ENCODE measurements at places on chromosomes 2 and 18. TPM values are rescaled to one million over a fixed set of nuclear protein-coding genes. Genes with fewer than 3 reads are reported as not detected.
A peak's percentile ranks its signal among the peaks of the same experiment; 100 is the strongest.

DNA sequence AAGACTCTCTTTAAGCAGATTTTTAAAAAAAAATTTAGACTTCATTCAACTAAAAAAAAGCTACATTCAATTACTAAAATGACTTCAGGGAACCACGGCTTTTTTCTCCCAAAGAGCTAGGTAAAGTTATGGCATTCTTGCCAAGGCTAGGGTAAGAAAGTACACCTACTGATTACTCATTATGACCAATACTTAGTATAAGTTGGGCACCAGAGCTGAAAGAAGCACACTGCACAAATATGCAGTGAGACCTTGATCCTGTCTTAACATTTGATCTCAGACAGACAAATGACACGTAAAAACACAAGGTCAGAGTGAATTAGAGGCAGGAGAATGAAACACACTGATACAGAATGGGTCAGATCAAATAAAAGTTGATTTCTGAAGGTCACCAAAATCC lies 88.7 kb downstream of the THADA start:
- no peak for DNase-seq

DNA sequence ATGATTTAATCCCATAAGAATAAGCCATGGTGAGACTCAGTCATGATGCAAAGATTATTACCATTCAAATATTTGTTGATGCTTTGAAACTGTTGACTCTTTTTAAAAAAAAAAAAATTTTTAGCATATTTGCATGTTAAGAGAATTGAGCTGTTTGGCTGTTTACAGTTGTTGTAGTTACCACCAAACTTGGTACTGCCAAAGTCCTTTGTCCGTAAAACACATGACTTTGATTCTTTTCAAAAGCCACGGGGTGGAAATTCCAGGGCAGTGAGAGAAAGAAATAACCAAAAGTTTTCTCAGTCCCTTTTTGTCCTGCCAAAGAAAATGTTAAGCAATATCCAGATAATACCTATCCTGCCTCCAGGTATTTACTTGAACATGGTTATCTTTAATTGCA lies 474.8 kb downstream of the METTL4 start:
- no peak for DNase-seq

- DNase-seq = no peak
These were observed 7.3 kb downstream of the CLHC1 start for GRCh38 chr2:55224761-55225261.

FAM228A gene
- 0.26 TPM for total RNA-seq

SLC30A3 gene
- 0.55 TPM for total RNA-seq

- peak; percentile 30 for DNase-seq
These were observed 35.4 kb downstream of the B4GALT6 start for GRCh38 chr18:31648966-31649429.

CCDC178 gene
- not detected for total RNA-seq

GRCh38 chr18:35106845-35107148 lies 65.6 kb downstream of the MAPRE2 start:
- no peak for DNase-seq

DNA sequence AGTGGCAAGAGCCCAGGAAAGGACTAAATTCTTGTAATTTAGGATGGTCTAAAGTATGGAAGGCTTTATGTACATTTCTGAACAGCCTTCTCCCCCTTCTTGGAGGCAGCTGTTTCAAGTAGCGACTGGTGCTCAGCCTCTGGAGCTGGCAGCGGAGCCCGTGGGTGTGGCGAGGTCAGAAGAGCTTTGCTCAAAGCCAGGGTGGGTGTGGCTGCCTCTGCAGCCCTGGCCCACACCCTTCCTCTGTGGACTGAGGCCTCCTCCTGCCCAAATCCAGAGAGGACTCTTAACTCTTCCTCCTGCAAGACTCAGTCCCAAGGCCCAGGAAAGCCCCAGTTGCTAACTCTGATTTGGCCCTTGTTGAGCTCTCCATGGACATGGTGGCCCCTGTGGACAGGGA lies 202.1 kb upstream of the REV1 start:
- no peak for DNase-seq

CLASP1 gene
- total RNA-seq = 51.5 TPM

GRCh38 chr2:172308253-172308935 lies 119.0 kb upstream of the ITGA6 start:
- DNase-seq = no peak

SLC66A3 gene
- 10.1 TPM for total RNA-seq

IL1R2 gene
- total RNA-seq = 10.5 TPM

EHBP1 gene
- 17.4 TPM for total RNA-seq

DNA sequence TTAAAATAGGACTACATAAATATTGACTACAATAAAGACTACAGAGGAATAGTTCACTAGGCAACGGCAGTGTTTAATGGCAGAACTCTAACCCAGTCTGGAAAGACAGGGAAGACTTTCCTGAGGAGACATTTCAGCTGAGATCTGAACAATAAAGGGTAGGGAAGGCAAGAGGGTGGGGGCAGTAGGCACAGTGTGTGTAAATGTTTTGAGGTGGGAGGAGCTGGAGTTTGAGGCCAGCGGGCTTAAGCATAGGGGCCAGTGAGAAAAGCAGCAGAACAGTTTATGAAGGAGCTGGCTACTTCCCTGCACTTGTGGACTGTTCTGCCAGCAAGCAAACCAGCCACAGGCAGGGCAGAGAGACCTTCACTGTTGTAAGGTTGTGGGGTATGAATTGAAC lies 76.6 kb upstream of the UGP2 start:
- DNase-seq = no peak

DNA sequence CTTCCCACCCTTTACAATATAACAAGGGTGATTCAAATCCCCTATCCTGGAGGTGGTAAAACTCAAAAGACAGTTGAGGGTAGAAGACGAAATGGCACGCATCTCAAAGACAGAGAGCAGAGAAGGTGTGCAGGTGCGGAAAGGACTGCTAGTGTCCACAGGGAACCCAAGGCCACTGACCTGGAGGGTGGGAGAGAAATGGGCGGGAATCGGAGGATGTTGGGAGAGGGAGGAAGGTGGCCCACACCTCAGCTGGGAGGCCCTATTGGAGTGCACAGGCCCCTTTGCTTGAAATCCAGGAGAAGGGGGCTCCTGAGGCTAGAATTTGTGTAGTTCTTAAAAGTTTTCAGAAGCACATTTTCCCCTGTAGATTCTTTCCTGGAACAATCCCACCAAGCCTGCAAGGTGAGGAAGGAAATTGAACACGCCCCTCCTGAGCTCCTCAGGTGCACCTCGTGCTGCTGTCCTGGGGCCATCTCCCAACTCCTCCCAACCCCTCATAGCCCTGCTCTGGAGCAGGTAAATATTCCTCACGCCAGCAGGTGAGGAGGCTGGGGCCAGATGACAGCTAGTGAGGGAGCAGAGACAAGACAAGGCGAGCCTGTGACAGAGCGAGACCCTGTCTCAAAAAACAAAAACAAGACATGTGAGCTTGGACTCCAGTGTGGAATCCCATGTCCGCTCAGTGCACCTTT lies 99.3 kb downstream of the MCFD2 start:
- no peak for DNase-seq

GBX2 gene
- not detected for total RNA-seq

LRP1B gene
- not detected for total RNA-seq

DNA sequence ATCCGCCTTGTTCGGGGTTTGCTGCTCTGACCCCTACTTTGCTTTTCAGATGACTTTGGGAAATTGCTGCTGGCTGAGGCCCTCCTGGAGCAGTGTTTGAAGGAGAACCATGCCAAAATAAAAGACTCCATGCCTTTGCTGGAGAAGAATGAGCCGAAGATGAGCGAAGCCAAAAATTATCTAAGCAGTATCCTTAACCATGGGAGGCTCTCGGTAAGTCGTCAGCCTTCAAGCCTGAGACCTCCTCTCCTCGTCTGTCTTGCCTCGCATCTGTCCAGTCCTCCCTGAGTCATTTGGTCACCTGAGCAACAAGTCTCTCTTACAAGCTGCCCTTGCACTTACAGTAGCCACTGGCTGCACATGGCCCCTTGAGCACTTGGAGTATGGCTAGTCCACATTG lies 34.7 kb upstream of the MCFD2 start:
- DNase-seq = no peak

UPP2 gene
- not detected for total RNA-seq

DNA sequence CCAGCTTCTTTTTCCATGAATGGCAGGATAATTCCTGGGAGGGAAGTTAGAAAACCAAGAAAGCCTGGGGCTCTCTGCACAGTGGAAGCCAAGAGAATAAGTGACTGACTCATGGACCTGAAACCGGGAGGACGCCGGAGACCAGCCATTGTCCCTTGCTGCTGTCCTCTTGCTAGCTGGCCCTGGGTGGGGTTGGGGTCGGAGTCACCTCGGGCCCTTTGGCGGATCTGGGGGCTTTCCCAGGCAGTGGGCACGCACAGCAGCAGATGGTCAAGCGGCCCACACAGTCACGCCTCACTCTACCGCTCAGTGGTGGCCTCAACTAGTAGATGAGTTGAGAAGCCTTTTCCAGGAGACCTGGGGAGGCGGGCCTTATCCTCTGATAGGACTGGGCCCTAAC lies 15.6 kb downstream of the EFHD1 start:
- DNase-seq = no peak

NEB gene
- 0.22 TPM for total RNA-seq

ABCG8 gene
- total RNA-seq = not detected

BMP10 gene
- total RNA-seq = not detected

DNA sequence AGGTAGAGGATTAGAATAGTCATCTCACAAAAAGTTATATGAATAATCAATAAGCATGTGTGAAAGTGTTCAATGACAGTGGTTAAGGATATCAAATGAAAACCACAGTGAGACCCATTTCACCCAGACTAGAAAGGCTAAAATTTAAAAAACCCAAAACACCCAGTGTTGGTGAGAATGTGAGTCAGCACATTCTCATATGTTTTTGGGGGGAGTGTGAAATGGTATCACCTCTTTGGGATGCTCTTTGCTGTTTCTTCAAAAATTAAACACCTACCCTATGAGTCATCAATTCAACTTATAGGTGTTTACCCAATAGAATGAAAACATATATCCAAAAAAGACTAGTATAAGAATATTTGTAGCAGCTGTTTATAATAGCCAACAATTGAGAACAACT lies 69.8 kb downstream of the MAP3K20 start:
- no peak for DNase-seq

- DNase-seq = no peak
These were observed 99.4 kb upstream of the TRIB2 start for GRCh38 chr2:12617366-12617765.

DNA sequence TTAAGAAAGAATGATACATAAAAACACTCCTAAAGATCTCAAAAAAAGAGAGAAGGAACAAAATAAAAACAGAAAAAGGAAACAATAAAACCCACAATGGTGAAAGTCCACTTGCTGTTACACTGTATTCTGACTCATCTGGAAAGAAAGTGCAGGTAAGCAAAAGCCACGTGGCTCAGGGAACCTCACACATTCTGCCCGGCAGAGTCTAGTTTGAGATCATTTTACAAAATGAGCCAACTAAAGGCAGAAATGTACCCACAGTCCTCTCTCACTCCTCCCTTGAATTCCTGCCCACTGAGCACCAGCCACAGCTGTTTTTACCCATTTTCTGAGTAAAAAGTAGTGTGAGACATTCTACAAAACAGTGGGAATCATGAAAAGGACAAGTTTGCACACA lies 10.0 kb downstream of the KCNH7 start:
- no peak for DNase-seq

DNA sequence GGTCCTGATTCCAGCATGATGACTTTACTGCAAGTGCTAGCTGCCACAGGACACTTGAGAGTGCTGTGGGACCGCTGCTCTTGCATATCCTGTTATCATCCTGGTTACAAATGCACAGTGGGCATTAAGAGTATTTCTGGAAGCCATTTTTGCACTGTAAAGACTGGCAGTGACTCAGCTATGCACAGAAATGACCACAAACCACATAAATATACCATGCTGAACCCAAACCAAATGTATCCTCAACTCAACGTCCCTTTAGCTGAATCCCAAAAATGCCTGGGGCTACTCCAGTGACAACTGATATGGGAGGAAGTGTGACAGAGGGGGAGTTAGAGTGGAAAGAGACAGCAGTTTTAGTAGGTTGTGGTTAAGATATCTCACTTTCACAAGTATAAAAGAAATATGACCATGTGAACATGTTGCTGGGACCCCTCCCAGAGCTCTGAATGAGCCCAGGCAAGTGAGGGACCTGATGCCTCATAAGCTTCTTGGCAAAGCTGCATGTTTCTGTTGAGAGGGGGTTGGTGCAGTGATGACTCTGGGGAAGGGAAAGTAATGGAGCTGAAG lies 37.3 kb downstream of the RHBDD1 start:
- DNase-seq = peak; percentile 22

ICA1L gene
- 5.1 TPM for total RNA-seq

- no peak for DNase-seq
These were observed 33.2 kb downstream of the FRZB start for GRCh38 chr2:182833084-182833854.

TUBA3E gene
- not detected for total RNA-seq

DNA sequence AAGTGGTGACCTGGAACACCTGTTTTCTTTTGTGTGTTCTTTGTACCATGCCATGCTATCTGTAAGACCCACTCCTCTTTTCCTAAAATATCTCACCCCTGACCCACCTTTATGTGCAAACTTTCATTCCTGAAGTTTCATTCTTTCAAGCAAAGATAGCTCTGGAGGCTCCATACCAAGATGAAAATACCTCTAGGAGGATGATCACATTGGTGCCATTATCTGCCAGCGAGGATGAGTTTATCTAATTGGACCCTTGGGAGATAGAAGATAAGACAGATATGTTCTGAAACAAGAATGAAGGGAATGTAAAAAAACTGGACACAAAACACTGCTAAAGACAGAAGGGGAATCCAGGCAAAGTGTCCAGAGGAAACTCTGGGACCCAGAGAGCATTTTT lies 24.1 kb downstream of the BOD1L2 start:
- DNase-seq = no peak

GRCh38 chr2:200090683-200091082 lies 135.3 kb downstream of the MAIP1 start:
- DNase-seq = no peak

DNA sequence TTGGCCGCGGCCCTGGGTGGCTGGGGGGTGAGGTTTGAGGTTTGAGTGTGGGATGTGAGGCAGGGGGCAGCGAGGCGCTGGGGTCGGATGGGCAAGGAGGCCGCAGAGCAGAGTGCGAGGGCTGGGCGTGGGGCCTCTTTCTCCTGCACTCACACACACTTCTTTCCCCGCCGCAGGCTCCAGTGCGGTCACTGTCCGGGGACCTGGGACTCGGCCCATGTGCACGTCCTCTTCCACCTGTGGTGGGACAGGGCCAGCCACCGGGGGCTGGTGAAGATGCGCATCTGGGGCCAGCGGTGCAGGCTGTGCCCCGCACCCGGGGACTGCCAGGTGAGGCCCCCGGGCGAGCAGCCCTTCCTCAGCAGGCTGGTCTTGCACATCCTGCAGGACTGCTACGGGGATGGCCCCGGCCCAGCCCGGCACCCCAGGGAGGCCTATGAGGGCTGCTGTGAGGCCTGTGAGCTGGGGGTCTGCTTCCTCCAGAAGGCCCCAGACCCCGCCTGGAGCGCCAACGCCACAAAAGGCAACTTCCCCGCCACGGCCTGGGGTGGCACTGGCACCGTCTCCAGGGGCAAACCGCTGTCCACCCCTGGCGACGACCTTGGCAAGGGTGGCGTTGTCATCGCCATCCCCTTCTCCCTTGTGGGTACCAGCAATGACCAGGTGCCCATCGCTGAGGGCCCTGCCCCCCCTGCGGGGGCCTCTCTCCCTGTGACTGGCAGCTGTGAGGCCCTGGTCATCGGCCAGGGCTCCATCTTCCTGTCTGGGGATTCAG lies 2.2 kb downstream of the RTP5 start:
- DNase-seq = no peak

GRCh38 chr2:106953236-106953635 lies 67.3 kb upstream of the ST6GAL2 start:
- DNase-seq = no peak

Measured in activated naive CD4-positive, alpha-beta T cell treated with anti-CD3 and anti-CD28 coated beads for 36 hours (primary cell).